ENCODE measurements at places on chromosomes 7 and 10. TPM values are rescaled to one million over a fixed set of nuclear protein-coding genes. Genes with fewer than 3 reads are reported as not detected.

DNA sequence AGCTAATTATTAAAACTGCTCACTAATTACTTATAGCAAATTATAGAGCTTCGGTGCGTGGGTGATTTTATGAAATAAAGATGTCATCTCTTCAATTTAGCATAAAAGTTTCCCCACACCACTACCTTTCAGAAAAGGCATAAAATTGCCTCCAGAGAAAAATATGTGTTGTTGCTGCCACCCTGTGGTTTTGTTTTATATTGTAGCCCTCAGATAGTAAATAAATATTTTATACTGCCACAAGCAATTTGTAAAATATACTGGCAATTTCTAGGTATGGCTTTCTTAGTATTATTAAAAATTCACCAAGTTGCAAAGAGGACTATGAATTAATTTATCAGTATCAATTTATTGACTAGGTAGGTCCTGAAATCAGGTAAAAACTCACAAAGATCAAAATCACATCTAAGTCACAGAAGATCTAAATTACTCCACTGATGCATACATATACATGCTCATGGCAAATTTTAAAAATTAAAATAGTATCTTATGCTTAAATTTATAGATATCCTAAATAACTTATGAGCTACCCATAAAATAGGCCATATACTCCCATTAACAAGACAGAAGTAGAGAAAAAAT is 26.5 kb downstream of the ASNS start:
- DNase-seq = no peak

DNA sequence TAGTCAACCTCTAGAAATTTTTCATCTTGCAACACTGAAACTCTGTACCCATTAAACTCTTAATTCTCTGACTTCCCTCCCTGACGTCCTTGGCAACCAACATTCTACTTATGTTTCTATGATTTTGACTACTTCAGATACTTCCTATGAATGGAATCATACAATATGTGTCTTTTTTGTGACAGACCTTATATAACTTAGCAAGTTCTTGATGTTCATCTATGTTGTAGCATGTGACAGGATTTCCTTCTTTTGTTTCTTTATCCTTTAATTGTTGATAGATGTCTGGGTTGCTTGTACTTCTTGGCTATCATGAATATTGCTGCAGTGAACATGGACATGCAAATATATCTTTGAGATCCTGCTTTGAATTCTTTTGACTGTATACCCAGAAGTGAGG is 240.8 kb downstream of the ADK start:
- no peak for DNase-seq

DNA sequence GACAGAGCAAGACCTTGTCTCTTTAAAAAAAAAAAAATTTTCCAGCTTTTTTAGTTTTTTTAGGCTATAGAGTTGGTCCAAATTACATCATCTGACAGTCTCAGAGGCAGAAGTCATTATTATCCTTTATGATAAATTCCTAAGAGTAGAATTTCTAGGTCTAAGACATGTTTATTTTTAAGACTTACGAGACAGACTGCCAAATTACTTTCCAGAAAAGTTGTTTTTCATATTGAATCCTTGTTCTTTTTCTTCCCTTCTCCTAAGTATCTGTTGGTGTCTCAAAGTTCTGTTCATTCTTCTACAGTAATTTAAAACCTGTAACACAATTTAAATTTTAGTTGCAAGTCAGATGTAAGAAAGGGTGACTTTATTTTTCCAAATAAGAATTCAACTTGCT is 421.4 kb downstream of the GALNT17 start:
- DNase-seq = no peak

- DNase-seq = no peak
These were observed 767.7 kb downstream of the TYW1 start for GRCh38 chr7:67764289-67764688.

- DNase-seq = no peak
These were observed 102.5 kb downstream of the SAMD9 start for GRCh38 chr7:93015101-93015778.

GRCh38 chr10:51620131-51620530 is 79.3 kb downstream of the CSTF2T start:
- no peak for DNase-seq

- no peak for DNase-seq
These were observed 163.0 kb upstream of the LAMB4 start for GRCh38 chr7:108293149-108293612.

- no peak for DNase-seq
These were observed 133.6 kb downstream of the CUBN start for GRCh38 chr10:16995867-16996529.

GRCh38 chr7:34928052-34928451 is 109.2 kb downstream of the DPY19L1 start:
- DNase-seq = no peak

DNA sequence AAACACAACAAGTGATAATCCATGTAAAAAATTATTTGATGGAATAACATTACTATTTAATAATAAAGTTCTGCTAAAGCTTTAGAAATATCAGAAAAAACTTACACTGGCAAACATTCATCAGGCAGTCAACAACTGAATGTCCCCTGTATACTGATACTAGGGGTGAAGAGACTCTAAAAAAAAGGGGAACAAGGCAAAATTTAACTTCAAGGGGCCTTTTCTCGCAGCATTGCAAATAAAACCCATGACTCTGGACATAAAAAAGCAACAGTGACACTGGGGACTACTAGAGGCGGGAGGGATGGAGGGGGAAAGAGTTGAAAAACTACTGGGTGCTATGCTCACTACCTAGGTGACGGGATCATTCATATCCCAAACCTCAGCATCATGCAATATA is 5.8 kb upstream of the IFRD1 start:
- DNase-seq = no peak

- DNase-seq = no peak
These were observed 282.0 kb upstream of the ADARB2 start for GRCh38 chr10:2019281-2019680.

DNA sequence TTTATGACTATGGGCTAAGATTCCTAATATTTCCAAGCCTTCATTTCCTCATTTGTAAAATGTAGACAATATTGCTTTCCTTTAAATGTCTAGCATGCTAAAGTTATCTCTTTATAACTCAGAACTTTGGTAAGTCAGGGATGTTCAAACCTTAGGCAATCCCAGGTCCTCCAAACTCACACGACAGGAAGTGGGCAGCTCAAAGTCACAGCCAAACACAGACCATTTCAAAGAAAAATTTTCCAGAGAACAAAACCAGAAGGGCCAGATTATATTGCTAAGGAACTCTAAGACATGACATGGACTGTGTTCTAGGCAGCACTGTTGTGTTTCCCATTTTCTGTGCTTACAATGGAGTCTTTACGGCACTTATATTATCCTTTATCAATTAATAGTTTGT is 87.8 kb upstream of the DYNC1I1 start:
- DNase-seq = no peak

- no peak for DNase-seq
These were observed 87.8 kb upstream of the LRRTM3 start for GRCh38 chr10:66837990-66838389.

DNA sequence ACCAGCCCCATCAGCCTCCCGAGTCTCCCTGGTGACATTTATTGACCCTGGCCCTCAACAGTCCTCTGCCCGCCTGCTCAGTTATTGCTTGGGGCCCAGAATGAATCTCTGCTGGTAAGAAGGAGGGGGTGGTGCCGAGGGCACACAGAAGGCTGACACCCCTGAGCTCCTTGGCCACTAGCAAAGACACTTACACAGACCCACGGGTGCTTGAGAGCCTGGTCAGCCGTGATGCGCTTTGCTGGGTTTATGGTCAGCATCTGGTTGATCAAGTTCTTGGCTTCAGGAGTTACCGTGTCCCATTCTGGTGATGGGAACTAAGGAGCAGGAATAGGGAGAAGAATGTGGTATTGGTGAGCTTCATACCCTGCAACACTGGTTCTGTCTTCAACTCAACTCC is 27.3 kb downstream of the CAMK2G start:
- no peak for DNase-seq

DNA sequence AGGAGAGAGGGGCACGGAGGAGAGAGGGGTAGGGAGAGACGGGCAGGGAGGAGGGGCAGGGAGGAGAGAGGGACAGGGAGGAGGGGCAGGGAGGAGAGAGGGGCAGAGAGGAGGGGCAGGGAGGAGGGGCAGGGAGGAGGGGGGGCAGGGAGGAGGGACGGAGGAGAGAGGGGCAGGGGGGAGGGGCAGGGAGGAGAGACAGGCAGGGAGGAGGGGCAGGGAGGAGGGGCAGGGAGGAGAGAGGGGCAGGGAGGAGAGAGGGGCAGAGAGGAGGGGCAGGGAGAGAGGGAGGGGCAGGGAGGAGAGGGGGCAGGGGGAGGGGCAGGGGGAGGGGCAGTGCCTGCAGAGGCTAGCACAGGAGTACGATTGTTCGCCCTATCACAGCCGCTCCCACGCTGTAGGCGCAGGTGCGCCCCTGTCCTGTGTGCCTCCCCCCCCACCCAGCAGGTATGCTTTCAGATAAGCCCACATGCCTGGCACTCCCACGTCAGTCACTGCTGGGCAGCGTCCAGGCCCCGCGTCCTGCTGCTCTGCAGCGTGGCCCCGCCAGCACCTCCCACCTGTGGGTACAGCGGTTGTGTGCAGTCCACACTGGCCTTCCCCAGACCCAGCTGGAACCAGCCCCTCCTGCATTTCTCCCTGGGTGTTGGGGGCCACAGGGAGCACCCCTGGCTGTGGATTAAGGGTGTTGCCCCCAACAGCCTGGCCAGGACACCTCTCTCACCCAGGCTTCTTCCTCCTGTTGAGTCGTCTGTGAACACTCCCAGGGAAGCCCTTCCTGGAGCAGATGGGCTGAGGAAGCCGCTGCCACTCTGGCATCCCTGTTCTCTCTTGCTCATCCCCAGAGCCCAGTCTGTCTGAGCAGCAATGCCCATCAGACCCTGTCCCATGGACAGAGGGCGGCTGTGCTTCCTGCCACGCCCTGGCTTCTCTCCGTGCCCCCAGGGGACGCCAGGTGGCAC is 10.8 kb downstream of the NKX6-2 start:
- no peak for DNase-seq

DNA sequence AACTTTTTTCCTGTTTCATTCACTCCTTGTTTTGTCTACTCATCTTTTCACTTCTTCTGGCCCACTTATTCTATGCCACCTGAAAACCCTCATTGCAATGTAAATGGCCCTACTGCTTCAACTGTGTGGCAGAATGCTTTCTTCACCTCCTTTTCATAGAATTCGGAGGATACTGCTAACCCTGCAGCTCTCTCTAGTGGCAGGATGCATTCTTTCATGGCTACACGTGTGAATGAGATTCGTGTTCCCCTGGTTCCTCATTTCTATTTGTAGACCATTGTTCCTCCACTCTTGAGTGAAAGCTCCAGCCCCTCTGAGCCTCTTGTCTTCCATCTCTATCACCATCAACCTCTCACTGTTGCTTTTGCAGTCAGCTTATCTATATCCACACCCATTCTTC is 20.9 kb upstream of the CYP26C1 start:
- DNase-seq = no peak

- DNase-seq = peak; percentile 70
These were observed 62.0 kb downstream of the CCNY start for GRCh38 chr10:35398355-35398754.

GRCh38 chr7:37198906-37199485 is 249.7 kb downstream of the ELMO1 start:
- DNase-seq = peak; percentile 81

GRCh38 chr7:16365177-16365576 is 56.2 kb downstream of the CRPPA start:
- DNase-seq = no peak

- no peak for DNase-seq
These were observed 3.2 kb downstream of the GJD4 start for GRCh38 chr10:35608328-35608672.

GRCh38 chr7:7746458-7746857 is 28.1 kb upstream of the RPA3 start:
- no peak for DNase-seq

DNA sequence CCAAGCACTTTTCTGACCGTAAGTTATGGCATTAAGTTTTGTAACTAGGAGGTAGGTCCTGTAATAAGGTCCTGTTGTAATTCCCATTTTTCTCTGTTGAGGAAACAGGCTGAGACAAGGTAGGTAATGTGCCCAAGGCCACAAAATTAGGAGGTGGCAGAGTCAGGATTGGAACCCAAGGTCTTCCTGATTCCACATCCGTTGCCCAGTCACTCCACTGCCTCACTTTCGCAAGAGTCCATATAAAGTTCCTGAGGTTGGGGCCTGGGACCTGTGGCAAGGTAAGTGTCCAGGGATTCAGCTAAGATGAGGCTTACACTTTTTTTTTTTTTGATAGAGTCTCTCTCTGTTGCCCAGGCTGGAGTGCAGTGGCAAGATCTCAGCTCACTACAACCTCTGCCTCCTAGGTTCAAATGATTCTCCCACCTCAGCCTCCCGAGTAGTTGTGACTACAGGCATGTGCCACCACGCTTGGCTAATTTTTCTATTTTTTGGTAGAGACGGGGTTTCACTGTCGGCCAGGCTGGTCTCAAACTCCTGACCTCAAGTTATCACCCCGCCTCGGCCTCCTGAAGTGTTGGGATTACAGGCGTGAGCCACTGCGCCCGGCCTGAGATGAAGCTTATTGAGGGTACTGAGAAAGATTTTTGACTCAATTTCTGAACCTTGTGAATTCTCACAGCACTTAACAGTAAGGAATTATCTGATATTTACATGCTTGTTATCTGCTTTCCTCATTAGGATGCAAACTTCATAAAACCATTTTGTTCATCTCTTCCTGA is 20.3 kb upstream of the GNA12 start:
- no peak for DNase-seq

- no peak for DNase-seq
These were observed 44.4 kb downstream of the SLC35G1 start for GRCh38 chr10:93938140-93938539.

GRCh38 chr7:101162551-101163278 is 2.7 kb downstream of the VGF start:
- peak; percentile 83 for DNase-seq

- no peak for DNase-seq
These were observed 9.3 kb upstream of the NRBF2 start for GRCh38 chr10:63123727-63124362.

ETV1 gene
- 134 TPM for total RNA-seq

ADGRA1 gene
- 0.24 TPM for total RNA-seq

TAS2R5 gene
- 2.0 TPM for total RNA-seq

EPHB6 gene
- total RNA-seq = 6.5 TPM

FFAR4 gene
- total RNA-seq = 4.0 TPM

ZNF804B gene
- not detected for total RNA-seq

Data from left lung (tissue), 14 donors.